ENCODE measurements at places on chromosomes 1 and 21.

DNA sequence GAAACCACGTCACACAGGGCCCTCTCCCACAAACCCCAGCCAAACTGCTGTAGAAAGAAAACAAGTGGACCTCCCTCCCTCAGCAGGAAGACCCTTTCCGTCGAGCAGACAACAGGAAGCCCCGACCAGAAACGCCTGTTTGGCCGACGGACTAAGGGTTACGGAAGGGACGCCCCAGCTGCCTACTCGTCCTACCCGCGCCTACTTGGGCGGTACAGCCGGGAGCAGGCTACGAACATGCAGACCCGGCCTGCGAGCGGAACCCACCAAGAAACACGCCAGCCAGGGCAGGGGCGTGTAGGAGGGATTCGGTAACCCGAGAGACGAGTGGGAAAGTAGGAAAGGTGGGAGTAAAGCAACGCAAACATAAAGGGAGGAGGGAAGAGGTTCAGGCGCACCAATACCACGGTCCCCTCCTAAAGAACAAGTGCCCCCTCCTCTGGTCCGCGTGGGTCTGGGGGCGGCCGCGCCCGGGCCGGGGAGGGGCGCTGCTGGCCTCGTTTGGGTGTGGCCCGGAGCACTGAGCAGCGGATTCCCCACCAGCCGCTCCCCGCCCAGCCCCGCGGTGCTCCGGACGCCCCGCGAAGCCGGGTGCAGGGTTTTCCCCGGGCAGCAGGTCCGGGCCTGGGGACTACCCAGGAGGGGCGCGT, 450 bp downstream of the S100A10 start:
- no peak for DNase-seq

DNA sequence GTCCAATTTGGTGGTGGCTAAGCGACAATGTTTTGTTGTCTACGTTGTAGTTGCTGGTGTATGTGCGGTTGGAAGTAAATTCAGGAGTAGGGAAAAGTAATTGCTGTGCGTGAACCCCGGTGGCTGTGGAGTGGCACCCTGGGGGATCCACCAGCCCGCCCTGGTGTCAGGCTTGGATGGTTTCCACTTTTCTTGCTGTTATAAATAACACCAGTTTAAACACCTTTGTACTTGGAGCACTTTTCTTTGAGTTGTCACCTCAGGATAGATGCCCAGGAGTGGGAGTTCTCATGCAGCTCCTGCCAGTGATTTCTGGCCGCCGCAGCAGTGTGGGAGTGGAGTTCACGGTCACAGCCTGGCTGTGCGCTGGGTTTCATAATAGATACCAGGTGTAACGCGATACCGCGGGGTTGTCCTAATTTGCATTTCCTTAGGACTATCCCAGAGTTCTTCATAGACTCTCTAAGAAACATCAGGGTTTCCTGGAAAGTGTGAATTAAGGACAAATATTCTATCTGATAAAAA, 12.8 kb upstream of the TMEM200B start:
- DNase-seq = no peak

DNA sequence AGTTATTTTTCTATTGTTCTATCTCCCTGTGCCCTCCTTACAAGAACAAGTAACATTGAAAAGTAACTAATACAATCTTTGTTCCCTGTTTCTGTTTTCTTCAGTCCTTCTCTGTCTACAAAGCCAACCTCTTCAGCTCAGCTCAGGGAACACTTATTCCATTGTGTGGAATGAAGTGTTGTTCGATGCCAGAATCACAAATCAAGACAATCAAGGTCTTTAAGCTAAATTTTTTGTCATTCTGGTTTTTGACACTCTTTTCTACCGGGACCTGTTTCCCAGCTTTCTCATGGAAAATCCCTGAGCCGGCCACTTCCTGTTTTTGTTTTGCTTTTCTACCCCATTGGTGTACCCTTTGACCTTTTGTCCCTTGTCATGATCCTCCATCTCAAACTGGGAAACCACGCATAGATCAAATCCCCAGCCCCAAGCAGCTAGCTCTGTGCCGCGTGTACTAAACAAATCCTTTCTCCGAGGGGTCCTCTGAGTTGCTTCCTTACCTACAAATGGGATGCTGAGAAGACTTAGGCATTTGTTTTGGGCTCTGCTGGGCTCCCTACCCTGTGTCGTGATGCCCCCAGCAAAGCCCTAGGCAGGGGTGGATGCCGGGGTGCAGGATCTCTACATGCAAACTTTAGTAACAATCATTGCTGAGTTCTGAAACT, 141.8 kb downstream of the TOMM20 start:
- DNase-seq = no peak

- DNase-seq = no peak
Measured at GRCh38 chr1:12450756-12451559, 167.1 kb downstream of the DHRS3 start.

- DNase-seq = no peak
Measured at GRCh38 chr21:45335761-45336534, 48.3 kb upstream of the POFUT2 start.

DNA sequence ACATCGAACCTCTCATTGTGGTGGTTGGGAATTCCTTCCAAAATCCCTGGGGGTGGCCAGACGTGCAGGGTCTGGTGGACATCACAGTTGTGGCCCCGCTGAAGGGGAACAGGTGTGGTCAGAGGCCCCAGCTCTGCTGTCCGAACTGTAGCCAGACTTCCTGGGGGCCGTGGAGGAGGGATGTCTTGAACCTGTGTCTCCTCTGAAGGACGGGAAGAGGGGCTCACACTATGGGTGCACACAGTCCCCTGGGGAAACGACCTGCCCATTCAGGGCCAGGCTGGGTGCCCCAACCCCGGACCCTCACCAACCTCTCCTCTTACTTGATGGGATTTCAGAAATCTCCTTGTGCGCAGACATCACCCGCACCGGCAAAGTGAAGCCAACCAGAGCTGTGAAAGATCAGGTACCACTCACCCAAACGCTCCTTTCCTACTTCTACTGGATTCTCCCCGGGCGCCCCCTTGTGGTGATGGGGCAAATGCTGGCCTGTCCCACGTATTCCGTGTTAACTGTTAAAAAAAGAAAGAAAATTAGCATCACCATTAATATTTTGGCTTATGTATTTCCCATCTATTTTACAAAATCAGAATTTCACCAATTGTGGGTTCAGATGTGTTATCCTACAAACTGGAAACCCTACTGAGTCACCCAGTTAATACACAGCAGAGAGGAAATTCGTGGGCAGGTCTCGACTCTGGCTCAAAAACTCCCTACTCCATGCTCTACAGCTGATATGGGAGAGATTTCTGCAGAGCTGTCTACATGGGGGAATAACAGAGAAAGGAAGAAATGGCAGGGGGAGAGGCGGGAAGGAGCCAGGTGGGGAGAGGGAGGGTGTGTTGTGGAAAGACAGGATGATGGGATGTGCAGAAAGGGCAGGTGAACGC, 28.1 kb downstream of the PADI4 start:
- peak; percentile 51 for DNase-seq

- no peak for DNase-seq
Measured at GRCh38 chr1:201640624-201641023, 101.7 kb downstream of the NAV1 start.

DNA sequence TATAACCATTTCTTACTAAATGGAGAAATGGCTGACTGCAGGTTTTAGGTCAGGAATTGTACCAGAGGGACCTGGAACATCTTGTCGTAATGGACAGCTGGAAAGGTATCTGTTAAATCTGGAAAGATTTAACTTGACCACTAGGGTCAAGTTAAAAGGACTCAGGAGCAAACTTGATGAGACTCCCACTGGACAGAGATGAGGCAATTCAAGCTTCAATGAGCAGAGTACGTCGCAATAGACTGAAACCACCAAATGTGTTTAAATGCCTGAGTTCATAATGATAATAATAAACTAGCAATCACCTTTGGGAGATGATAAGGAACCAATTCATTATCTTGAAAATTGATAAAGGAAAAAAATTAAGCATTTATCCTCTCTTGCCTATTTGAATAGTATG, 8.7 kb downstream of the IFNLR1 start:
- DNase-seq = no peak

DNA sequence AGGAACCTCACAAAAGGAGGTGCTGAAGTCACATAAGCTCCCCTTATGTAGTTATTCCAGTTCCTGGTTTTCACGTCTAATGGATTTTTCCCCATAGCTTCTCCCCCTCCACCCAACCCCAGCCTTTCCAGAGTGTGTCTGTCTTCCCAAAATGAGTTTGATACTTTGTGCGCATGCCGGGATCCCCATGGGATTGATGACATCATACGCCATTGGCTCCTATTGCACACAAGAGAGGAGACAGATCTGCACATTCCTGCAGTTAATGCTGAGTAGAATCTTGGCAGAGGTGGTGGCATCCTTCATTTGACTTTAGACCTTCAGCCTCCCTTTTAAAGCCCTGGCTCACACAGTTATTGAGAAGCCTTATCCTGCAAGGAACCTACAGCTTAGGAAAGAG, 71.4 kb downstream of the DDR2 start:
- DNase-seq = no peak

- DNase-seq = no peak
Measured at GRCh38 chr1:211326528-211327345, at the start of gene TRAF5. TRAF5 (plus strand) TSS chr1:211326833; CDS start chr1:211353240, 26,407 bp downstream.

DNA sequence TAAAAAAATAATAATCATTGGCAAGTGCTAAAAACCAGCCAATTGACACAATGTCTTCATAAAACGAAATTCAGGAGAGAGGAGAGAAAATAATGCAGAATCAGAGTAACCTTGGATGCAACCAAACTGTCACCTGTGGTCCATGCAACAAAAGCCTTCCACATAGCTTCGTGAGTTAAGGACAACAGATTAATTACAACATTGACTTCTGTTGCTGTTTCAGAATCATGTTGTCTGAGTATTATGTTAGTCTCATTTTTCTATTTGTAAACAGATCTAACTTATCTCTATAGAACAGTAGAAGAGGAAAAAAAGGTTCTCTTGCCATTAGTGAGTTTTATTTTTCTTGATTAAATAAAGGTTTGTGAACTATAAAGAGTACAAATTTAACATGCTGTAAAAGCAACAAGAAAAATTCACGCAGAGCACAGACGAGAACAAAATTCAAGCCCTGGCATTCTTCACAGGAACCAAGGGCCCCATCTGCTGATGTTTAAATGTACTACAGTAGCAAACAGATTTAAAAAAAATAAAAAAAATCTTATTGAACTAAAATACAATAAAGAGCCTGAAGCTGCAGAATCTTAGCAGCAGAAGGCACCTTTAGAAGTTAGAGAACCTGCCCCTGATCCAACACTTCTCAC, 381.1 kb upstream of the PKN2 start:
- DNase-seq = peak; percentile 27

All from dorsolateral prefrontal cortex (tissue), 122 donors.